ENCODE measurements at places on chromosomes 7 and 10. TPM values are rescaled to one million over a fixed set of nuclear protein-coding genes. Genes with fewer than 3 reads are reported as not detected.

NANOS1 gene
- polyA plus RNA-seq: 3.4 TPM

DNA sequence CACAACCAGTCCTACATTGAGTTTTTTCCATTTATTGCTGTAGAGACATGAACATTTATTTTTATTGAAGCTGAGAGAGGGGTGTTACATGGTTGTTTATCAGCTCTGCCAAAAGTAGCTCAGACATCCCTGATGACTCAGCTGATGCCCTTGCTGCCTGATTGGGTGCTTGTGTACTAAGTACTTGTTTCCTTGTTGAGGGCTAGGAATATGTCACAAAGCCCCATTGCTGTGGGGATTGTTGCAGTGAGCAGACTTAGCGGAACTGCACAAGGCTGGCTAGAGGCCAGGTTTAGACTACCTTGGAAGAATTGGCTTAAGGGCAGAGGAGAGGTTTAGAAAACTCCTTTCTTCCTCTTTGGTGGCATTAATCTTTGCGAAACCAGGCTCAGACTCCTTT lies 110.6 kb downstream of the AUTS2 start:
- DNase-seq: no peak

GRCh38 chr10:8048281-8049008 lies 6.0 kb upstream of the GATA3 start:
- no peak for DNase-seq

DNA sequence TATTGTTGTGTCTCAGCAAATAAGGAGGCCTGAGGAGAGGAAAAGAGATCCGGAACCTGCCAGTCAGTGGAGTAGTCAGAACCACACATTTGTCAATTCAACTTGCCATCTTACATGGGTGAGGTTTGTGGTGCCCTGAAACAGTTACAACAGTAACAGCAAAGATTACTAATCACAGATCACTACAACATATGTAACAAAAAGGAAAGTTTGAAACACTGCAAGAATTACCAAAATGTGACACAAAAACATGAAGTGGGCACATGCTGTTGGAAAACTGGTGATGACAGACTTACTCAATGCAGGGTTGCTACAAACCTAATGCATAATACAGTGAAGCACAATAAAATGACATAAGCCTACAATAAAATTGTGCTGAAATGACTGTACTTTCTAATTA lies 89.4 kb downstream of the LRRN3 start:
- DNase-seq: no peak

GRCh38 chr7:68587599-68587998 lies 1010.7 kb upstream of the AUTS2 start:
- DNase-seq: no peak

GRCh38 chr7:70416986-70417655 lies 714.8 kb upstream of the GALNT17 start:
- DNase-seq: no peak

- no peak for DNase-seq
These were observed 871 bp downstream of the POP7 start for GRCh38 chr7:100706672-100707311.

GRCh38 chr7:127437837-127438236 lies 45.3 kb upstream of the ZNF800 start:
- DNase-seq: no peak

CYP3A7 gene
- 0.46 TPM for polyA plus RNA-seq

ASB10 gene
- polyA plus RNA-seq: not detected

GRCh38 chr10:77325233-77325537 lies 312.4 kb downstream of the KCNMA1 start:
- DNase-seq: no peak

GRCh38 chr7:80883154-80884025 lies 35.5 kb downstream of the SEMA3C start:
- DNase-seq: no peak

DNA sequence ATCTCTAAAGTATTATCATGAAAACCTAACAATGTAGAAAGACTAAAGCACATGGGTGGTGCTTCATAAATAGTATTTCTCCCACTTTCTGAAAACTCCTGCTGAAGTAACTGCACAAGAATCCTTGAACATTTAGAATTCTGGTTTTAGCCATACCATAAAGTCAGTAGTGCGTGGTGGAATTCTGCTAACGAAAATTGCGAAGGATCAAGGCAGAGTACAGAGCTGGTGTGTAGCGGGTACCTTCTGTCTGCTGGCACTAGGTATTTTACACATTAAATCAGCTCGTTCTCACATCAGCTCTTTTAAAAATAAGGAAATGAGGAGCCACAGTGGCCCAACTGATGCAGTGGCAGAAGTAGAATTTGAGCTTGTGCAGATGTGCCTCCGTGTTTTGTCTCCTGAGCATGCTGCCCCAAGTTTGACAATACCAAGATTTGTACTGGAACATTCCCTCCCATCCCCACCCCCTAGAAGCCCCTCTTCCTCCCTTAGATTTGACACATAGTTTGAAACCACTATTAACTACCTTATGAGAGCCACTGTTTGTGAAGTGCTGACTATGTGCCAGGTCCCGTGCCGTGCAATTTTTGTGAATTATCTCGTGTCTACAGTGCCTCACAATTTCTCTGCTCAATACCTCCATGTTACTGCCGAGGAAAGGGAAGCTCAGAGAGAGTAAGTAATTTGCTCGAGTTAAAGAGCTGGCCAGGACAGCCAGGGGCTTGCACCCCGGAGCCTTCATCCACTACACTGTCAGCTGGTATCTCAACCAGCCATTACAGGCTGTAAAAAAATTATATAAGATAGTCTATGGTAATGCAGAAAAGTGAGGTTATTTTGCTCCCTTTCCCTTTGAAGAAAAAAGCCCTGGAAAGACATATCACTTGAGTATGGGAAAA lies 66.9 kb downstream of the EGFR start:
- DNase-seq: no peak

DNA sequence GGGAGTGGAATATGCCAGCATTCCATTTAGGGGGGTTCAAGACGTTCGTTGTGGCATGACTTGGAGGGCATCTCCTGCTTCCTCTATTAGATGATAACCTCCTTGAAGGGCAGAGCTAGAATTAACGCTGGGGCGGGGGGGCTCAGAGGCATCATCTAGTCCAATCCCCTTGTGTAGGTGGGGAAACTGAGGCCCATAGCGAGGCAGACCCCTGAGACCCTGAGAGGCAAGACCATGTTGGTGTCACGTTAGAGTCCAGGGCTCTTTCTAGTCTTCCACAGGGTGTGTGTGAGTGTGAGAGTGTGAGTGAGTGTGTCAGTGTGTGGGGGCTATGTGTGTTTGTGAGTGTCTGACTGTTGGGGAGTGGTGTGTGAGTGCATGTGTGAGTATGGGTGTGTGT lies 29.3 kb upstream of the NUB1 start:
- DNase-seq: no peak
